ENCODE measurements at places on chromosomes 7 and 10.

DNA sequence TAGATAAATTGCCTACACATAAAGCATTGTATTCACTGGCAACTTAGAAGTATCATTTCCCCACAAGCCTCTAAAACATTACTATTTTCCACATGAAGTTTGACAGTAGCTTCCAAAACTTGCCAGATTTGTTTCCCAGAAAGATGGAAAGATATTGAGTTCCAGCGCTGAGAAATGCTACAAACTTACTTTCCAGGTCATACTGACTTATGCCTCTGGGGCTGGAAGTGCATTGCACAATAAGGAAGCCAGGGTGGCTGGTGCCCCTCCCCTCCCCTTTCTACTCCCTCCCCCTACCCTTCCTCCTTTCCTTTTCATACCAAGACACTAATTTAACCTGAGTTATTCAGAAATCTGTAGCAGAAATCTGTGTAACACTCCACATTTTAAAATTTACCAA is 212.6 kb downstream of the WDR37 start:
- DNase-seq: no peak

DNA sequence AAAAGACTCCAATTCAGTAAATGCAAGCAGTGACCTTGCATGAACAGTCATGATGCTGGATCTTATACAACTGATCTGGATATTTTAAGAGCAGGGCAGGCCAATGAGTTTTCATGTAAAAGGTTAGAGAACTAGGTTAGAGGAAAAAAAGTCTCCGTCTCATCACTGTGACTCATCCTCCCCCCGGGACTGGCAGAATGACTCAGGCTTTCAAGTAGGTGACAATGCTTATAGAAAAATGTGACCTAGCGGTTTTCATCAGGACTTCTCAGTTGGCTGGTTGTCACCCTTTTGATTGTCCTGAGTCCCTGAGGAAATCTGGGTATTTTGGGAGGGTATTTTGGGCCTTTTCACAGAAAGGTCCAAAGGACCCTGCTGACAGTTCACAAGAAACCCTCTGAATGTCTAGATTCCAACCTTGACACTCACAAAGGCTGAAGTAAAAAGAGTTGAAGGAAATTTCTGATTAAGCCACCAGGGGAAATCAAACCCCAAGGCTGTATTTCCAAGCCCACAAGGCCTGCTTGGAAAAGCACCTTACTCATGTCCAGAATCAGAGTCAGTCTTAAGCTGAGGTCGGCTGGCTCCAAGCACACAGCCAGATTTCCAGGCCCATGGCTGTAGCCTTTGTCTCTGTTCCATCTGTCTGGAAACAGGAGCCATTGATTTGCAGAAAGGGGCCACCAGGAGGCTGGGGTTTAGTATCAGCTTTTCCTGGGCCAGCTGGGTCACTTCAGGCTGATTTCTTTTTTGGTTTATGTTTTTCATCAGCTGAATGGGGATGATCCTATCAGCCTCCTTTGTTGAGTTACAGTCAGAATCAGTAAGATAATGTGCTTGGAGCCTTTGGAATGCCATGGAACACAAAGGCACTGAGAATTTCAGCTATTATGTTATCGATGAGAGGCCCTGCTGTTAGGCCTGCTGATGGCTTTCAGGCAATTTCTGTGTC is 226.4 kb upstream of the HABP2 start:
- peak; percentile 54 for DNase-seq

- DNase-seq: no peak
These were observed 13.4 kb downstream of the HIP1 start for GRCh38 chr7:75725306-75725705.

DNA sequence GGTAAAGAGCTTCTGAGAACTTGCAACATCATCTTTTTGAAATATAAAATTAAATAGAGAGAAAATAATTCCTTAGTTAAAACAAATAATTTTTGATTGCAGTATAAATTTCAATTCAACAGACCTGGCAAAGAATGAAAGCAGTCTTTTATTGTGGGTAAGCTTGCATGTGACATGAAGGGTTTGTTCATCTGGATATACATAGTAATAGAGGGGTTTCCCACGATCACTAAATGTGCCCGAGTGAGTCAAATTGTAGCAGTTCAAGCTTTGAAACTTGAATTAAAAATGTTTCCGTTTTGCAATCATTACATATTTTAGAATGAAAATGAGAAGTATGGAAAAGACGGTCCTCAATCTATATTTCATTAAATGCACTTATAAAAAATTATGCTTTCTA is 658.4 kb upstream of the MBL2 start:
- peak; percentile 18 for DNase-seq

DNA sequence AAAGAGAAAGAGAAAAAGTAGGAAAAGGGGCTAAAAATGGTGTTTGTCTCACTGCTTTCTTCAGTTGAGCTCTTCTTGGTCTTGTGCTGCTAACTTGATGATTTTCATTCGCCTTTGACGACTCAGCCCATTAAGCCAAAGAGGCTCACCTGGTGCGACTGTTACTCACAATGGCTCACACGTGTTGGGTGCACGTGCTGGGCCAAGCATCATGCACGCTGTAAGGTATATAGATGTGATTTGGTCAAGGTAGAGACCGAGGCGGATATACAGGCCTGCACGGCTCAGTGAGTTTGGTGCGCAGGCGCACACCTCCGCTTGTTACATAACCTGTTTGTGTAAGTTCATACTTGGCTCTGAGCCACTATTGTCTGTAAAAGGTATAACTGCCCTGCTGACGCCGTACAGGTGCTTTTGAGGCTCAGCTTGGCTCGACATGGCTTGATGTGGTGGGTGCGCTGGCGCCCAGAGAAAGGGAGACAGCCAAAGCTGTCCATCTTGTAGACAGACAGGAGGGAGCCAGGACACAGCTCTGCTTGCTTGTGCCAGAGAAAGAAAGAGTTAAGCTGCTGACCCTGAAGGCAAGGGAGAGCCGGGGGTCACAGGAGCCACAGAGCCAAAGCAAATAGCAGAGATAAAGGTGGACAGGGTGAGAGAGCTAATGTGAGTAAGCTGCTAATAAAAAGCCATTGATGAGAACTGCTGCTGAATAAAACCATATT is 33.6 kb downstream of the ANKRD16 start:
- DNase-seq: no peak

DNA sequence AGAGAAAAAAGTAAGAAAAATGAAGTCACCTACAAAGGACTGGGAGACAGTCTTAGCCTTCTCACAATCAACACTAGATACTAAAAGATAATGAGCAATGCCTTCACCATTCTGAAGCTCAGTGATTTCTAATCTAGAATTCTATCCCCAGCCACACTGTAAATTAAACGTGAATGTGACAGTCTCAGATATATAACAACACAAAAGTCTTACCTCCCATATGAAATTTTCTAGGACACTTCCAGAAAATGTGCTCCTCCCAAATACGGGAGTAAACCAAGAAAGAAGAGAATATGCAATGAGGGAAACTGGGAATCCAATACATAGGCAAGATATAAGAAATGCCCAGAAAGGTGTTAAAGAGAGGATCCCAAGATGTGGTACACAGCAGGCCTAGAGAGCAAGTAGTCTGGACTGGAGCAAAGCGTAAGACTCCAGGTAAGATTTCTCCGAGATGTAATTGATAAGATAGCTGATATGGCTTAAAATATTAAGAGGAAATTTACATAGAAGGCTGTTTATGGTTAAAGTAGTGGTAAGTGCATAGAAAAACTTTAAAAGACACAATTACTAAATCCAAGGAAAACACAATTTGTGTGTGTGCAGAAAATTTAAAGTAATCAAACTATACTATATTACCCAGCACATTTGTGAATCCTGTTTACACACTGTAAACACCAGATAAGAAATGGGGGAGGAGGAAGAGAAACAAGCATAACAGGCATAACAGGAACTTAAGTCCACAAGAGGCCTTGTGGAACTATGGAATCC is 44.1 kb downstream of the SGMS1 start:
- DNase-seq: no peak

- no peak for DNase-seq
These were observed 71.5 kb upstream of the ADO start for GRCh38 chr10:62732841-62733653.

- peak; percentile 66 for DNase-seq
These were observed 347.4 kb downstream of the RPS24 start for GRCh38 chr10:78381107-78381506.

- no peak for DNase-seq
These were observed 24.8 kb downstream of the ZNF800 start for GRCh38 chr7:127367679-127368078.

Measured in NCI-H82 (cell line).